Kidney (tissue), 22 donors: ENCODE measurements at places on chromosomes 4 and X. TPM values are rescaled to one million over a fixed set of nuclear protein-coding genes. Genes with fewer than 3 reads are reported as not detected.
A peak's percentile ranks its signal among the peaks of the same experiment; 100 is the strongest.

- no peaks in the 10 kb centered on the region for H3K27me3 ChIP-seq
- H3K4me1 ChIP-seq: no peaks in the 10 kb centered on the region
- no peaks in the 10 kb centered on the region for H3K36me3 ChIP-seq
- no peak overlapping the region for H3K27ac ChIP-seq
- DNase-seq: no peak
These were observed 73.6 kb downstream of the GABRB1 start for GRCh38 chr4:47104986-47105385.

DNA sequence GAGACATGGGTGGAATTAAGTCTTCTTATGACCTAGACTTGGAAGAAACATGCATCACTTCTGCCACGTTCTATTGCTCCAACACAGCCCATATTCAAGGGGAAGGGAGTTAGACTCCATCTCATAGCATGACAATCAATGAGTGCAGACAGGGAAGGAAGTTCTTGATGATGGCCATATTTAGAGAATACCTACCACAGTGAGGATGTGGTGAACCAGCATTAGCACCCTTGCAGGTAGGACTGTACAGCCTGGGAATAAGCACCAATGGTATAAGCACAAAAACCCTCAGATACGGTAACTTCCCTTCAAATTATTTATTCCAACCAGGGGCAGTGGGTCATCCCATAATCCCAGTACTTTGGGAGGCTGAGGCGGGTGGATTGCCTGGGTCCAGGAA is 29.8 kb downstream of the PAGE2 start:
- H3K4me3 ChIP-seq: no peak overlapping the region
- no peaks in the 10 kb centered on the region for H3K4me1 ChIP-seq
- no peak overlapping the region for H3K27ac ChIP-seq

Gene GAGE13
- not detected for total RNA-seq

- H3K4me3 ChIP-seq: no peak overlapping the region
- no peaks in the 10 kb centered on the region for H3K4me1 ChIP-seq
- H3K27me3 ChIP-seq: no peaks in the 10 kb centered on the region
- no peak for DNase-seq
- H3K36me3 ChIP-seq: no peaks in the 10 kb centered on the region
These were observed 42.7 kb downstream of the KIF4A start for GRCh38 chrX:70332600-70332999.

GRCh38 chr4:3041192-3042142 is 32.9 kb downstream of the HTT-AS start:
- peak; percentile 53 for DNase-seq
- no peaks in the 10 kb centered on the region for H3K36me3 ChIP-seq
- H3K4me1 ChIP-seq: peaks cover 5% of the 10 kb centered on the region
- no peaks in the 10 kb centered on the region for H3K27me3 ChIP-seq
- peak overlapping the region; percentile 23 for H3K4me3 ChIP-seq
- no peak overlapping the region for H3K27ac ChIP-seq

Gene IL21
- not detected for total RNA-seq

GRCh38 chr4:166279261-166279660 is 406.2 kb downstream of the TLL1 start:
- no peak overlapping the region for H3K27ac ChIP-seq
- no peak overlapping the region for H3K4me3 ChIP-seq
- H3K27me3 ChIP-seq: no peaks in the 10 kb centered on the region
- DNase-seq: no peak
- H3K36me3 ChIP-seq: no peaks in the 10 kb centered on the region

DNA sequence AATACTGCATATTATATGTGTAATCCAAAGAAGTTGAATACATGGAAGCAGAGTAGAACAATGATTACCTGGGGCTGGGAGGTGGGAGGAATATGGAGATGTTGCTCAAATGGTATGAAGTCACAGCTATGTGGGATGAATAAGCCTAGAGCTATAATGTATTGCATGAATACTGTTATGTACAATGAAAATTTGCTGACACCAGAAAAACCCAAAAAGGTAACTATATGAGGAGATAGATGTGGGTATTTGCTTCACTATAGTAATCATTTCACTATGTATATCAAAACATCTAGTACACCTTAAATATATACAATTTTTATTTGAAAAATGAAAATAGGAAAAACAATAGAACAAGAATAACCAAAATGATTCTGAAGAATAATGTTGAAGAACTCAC is 11.2 kb downstream of the PAGE3 start:
- H3K4me1 ChIP-seq: no peaks in the 10 kb centered on the region
- H3K36me3 ChIP-seq: no peaks in the 10 kb centered on the region

Gene SYP
- 4.0 TPM for total RNA-seq

- no peaks in the 10 kb centered on the region for H3K36me3 ChIP-seq
- no peaks in the 10 kb centered on the region for H3K27me3 ChIP-seq
- H3K4me1 ChIP-seq: peaks cover 15% of the 10 kb centered on the region
- peak overlapping the region; percentile 91 for H3K27ac ChIP-seq
- H3K4me3 ChIP-seq: peak overlapping the region; percentile 78
These were observed 11.7 kb upstream of the TMEM156 start for GRCh38 chr4:39043861-39044363.

Gene SHROOM4
- total RNA-seq: 21.8 TPM

DNA sequence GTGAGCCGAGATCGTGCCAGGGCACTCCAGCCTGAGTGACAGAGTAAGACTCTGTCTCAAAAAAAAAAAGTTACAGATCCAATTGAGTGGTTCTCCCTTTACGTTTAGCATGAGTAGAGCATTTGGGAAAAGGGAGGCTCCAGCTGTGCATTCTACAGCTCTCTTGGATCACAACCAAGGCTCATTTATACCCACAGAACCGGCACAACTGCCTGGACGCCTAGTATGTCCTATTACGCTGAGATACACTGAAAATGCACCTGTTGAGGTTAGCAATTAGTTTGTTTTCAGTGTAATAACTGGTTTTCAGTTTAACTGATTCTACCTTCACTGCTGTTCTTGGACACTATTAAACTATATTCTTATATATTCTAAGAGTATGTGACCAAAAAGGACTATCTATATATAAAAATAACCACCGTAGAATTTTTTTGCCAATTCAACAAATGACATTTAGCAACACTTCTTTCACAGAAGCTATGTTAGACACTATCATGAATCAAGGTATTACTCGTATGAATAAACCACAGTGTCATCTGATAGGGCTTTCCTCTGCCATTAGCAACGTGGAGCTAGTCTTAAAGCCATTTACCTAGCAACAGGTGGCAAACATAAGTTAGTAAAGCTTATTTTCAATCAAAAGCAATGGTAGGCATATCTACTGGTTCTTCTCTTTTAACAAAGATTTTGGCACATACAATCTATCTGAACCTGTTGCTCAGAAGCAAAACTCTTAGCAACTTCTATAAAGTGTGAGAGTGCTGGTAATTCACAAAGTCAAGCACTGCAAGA is 3.6 kb downstream of the OTUD4 start:
- no peak for DNase-seq
- H3K27me3 ChIP-seq: no peaks in the 10 kb centered on the region
- H3K4me3 ChIP-seq: peak overlapping the region; percentile 87
- H3K36me3 ChIP-seq: peaks cover 1% of the 10 kb centered on the region
- H3K4me1 ChIP-seq: peaks cover 14% of the 10 kb centered on the region

DNA sequence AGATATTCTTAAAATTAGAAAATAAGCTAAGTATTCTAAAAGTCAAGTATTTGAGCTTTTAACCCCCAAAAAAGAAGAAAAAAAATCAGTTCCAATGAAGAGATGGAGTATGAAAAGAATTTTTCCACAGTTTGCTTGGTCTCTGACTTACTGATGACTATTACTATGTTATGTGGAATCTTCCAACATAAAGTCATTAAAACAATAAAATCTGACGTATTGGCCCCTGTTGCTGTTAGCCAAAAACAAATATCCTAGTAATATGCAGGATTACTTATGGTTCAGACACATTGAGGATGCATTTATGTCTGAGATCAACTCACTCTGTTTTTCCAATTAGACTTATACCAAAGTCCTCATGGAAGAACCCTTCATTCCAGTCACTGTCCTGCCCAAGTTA is 517.2 kb upstream of the ADGRL3 start:
- no peak for DNase-seq
- H3K27me3 ChIP-seq: no peaks in the 10 kb centered on the region
- H3K4me3 ChIP-seq: no peak overlapping the region
- no peak overlapping the region for H3K27ac ChIP-seq
- no peaks in the 10 kb centered on the region for H3K36me3 ChIP-seq

Gene FRMD7
- 0.19 TPM for total RNA-seq

DNA sequence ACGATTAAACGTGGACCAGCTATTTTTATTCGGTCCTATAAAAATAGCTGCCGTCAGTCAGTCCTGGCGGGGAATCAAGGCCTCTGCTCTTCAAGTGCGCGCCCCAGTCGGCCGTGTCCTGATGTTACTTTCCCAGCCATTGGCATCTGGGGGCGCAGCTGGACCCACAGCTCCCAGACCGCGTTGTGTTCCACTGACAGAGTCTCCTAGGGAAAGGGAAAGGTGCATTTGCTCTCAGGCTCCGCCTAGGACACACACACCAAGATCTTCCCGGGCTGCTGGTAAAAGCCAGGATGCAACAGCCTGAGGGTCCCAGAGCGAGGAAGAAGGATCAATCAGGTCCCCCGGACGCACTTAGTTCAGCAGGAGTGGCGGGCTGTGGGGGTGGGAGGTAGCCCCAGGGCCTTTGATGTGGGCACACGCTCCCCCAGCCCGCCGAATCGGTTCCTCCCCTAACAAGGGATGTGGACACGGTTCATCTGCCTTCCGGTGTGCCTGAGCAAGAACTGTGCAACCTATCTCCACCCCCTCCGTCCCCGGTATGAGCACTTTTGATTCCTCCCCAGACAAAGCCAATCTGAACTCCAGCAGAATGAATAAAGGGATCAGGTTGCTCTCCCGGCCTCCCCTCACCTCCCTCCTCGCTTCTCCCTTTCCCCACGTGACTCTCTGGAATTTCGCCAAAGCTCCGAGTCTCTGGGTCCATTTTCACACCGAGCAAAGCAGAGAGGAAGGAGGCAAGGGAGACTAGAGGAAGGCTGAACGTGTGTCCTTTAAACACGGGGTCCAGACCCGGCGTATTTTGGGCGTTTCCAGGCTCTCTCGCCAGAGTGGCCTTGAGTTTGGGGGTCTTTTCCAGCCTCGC is 626 bp upstream of the FRAS1 start:
- peak overlapping the region; percentile 89 for H3K4me3 ChIP-seq
- H3K27ac ChIP-seq: peak overlapping the region; percentile 86
- H3K4me1 ChIP-seq: no peaks in the 10 kb centered on the region

Gene PTTG2
- total RNA-seq: 1.0 TPM

DNA sequence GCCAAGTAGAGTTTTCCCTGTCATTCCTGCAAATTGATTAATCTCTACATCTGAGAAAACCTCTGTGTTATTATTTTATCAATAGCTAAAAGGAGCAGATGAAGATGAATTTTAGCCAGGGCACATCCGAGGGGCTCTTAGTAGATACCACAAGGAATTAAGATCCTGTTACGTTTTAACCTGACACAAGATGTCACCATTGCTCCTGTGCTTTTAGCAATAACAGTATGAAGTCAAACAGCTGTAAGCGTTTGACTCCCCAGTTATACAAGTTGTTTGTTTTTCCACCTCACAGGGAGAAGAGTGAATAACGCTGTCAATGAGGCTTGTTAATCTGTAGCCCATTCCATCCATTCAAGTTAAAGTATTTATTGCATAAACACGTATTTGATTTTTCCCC is 76.0 kb upstream of the AP1S2 start:
- peaks cover 16% of the 10 kb centered on the region for H3K27me3 ChIP-seq
- no peaks in the 10 kb centered on the region for H3K4me1 ChIP-seq
- no peak for DNase-seq

GRCh38 chr4:121676345-121677075 is 20.3 kb downstream of the ANXA5 start:
- H3K27me3 ChIP-seq: no peaks in the 10 kb centered on the region
- peaks cover 43% of the 10 kb centered on the region for H3K36me3 ChIP-seq
- H3K4me1 ChIP-seq: no peaks in the 10 kb centered on the region
- DNase-seq: no peak
- no peak overlapping the region for H3K4me3 ChIP-seq

- H3K36me3 ChIP-seq: no peaks in the 10 kb centered on the region
- no peak overlapping the region for H3K27ac ChIP-seq
- no peaks in the 10 kb centered on the region for H3K27me3 ChIP-seq
- no peak for DNase-seq
- H3K4me3 ChIP-seq: no peak overlapping the region
- no peaks in the 10 kb centered on the region for H3K4me1 ChIP-seq
These were observed 103.5 kb upstream of the VEGFC start for GRCh38 chr4:176896211-176896610.

Gene KDR
- 28.8 TPM for total RNA-seq

GRCh38 chr4:74369855-74370254 is 4.9 kb downstream of the EREG start:
- H3K27ac ChIP-seq: no peak overlapping the region
- H3K27me3 ChIP-seq: no peaks in the 10 kb centered on the region
- no peaks in the 10 kb centered on the region for H3K4me1 ChIP-seq
- no peak for DNase-seq
- H3K36me3 ChIP-seq: no peaks in the 10 kb centered on the region

Gene CHRDL1
- 8.7 TPM for total RNA-seq

Gene EFNB1
- 53.0 TPM for total RNA-seq

GRCh38 chrX:74931214-74931613 is 6.0 kb upstream of the NEXMIF start:
- no peaks in the 10 kb centered on the region for H3K4me1 ChIP-seq
- no peak for DNase-seq
- H3K27ac ChIP-seq: no peak overlapping the region

DNA sequence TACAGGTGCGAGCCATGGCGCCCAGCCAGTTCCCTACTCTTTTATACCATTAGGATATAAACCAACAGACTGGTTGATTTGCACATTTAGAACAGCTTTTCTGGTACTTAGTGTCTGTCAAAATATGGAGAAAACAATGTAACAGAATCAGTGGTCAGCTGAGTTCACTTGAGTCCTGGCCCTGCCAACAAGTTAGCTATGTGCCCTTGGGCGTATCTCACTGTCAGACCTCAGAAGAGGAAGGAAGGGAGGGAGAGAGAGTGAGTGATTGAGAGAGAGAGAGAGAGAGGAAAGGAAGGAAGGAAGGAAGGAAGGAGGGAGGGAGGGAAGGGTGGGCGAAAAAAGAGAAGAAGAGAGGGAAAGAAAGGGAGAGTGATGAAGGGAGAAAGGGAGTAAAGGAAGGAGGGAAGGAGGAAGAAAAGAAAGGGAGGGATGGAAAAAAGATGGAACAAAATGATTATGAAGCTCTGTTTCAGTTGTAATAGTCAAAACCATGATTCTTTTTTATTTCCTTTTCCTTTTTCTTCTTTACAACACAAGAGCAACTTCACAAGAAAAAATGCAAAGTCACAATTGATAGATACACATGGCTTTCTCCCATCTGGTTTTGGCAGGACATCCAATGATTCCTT is 55.7 kb upstream of the PDGFRA start:
- H3K27ac ChIP-seq: no peak overlapping the region
- no peaks in the 10 kb centered on the region for H3K27me3 ChIP-seq
- no peak for DNase-seq
- H3K36me3 ChIP-seq: no peaks in the 10 kb centered on the region

- H3K4me3 ChIP-seq: no peak overlapping the region
- no peak overlapping the region for H3K27ac ChIP-seq
- no peaks in the 10 kb centered on the region for H3K4me1 ChIP-seq
- DNase-seq: no peak
These were observed 439.1 kb downstream of the TLL1 start for GRCh38 chr4:166312166-166312565.

DNA sequence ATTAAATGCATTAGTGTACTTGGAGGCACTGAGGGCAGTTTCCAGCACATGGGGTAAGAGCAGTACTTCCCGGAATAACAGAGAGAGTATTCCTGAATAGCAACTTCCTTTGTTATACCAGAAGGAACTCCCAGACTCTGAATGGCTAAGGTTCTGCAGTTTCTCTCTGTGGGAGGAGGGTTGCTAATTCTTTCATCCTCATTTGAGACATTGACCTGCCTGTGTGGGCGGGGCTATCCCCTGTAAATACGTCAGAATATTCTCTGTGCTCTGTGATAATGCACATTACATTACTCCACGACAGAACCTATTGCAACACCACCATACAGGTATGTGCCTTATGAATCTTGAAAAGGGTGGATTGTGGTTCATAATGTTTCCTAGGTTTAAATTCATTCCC is 52.7 kb downstream of the SPINK2 start:
- DNase-seq: no peak
- no peaks in the 10 kb centered on the region for H3K36me3 ChIP-seq
